ENCODE measurements at places on chromosomes 6 and 20. TPM values are rescaled to one million over a fixed set of nuclear protein-coding genes. Genes with fewer than 3 reads are reported as not detected.

GRCh38 chr6:17923401-17923863, 64.0 kb downstream of the KIF13A start:
- DNase-seq: peak; percentile 83

- no peak for DNase-seq
These were observed 23.5 kb upstream of the RNF24 start for GRCh38 chr20:4038676-4039370.

- DNase-seq: no peak
These were observed 7.0 kb downstream of the MUC21 start for GRCh38 chr6:30990422-30991086.

DNA sequence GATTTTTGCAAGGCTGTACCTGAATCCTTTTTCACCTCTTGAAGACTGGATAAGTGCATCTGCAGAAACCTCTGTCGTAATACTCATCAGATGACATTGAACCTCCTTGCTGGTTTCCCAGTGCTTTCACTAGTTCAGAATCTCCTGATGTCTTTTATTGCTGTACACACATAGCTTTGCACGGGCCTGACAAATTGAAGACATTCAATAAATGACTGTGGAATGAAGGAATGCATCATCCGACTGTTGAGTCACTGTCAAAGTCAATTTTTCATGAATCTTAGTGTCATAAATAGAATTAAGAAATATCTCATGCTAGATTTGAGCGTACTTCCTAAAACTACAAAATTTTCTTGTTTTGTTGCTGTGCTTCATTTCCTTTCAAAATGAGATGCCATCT, 598.2 kb upstream of the MAP3K7 start:
- DNase-seq: peak; percentile 5

- DNase-seq: peak; percentile 23
These were observed 334.8 kb downstream of the NRN1 start for GRCh38 chr6:5671601-5672559.

- peak; percentile 86 for DNase-seq
These were observed 3.0 kb downstream of the THBS2 start for GRCh38 chr6:169250660-169251059.

DNA sequence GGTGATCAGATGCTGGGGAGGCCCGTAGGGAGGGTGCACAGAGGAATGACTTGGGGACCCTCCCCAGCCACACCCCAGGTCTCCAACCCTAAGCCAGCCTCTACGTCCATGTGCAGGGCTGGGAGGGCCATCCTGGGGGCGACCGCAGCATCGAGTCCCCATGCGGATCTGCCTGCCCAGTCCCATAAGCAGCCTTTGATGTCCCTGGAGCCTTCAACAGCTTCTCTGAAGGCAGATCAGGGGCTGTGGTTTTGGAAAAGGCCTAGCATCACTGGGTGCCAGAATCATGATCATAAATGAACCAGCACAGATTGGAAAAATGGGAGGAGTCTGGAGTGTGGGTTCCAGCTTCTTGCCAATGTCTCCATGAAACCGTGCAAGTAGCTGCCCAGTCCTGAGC, 22.9 kb downstream of the TOX2 start:
- peak; percentile 68 for DNase-seq

DNA sequence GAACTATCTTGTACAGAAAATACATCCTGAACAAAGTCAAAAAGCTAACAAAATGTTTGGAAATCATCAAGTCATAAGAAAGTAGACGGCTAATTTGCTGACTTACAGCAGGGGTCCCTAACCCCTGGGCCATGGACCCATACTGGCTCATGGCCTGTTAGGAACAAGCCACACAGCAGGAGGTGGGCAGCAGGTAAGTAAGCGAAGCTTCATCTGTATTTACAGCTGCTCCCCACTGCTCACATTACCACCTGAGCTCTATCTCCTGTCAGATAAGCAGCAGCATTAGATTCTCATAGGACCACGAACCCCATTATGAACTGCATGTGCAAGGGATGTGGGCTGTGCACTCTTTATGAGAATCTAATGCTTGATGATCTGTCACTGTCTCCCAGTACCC, 115.5 kb downstream of the CDK19 start:
- DNase-seq: no peak

- DNase-seq: no peak
These were observed 15.1 kb upstream of the MCM3 start for GRCh38 chr6:52299653-52300052.

DNA sequence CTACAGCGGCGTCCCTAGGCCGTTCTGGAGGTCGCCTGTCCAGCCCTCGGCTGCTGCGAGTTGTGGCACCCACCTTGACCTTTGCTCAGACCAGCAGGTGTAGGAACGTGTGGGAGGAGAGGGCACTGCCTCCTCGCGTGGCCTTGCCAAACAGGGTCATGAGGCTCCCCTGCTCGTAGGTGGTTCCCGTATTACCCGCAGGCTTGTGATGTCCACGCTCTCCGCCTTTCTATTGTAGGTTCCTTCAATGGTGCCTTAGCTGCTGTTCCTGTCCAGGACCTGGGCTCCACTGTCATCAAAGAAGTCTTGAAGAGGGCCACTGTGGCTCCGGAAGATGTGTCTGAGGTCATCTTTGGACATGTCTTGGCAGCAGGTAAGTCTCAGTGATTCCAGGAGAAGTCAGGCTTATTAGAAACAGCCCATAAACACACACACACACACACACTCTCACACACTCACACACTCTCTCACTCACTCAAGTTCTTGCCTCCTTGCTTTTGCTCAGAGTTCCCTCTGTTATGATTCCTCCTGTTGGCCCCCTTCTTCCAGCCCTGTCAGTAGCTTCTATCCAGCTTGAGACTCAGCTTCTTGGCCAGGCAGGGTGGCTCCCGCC, 942 bp downstream of the ACAT2 start:
- DNase-seq: peak; percentile 3

DNA sequence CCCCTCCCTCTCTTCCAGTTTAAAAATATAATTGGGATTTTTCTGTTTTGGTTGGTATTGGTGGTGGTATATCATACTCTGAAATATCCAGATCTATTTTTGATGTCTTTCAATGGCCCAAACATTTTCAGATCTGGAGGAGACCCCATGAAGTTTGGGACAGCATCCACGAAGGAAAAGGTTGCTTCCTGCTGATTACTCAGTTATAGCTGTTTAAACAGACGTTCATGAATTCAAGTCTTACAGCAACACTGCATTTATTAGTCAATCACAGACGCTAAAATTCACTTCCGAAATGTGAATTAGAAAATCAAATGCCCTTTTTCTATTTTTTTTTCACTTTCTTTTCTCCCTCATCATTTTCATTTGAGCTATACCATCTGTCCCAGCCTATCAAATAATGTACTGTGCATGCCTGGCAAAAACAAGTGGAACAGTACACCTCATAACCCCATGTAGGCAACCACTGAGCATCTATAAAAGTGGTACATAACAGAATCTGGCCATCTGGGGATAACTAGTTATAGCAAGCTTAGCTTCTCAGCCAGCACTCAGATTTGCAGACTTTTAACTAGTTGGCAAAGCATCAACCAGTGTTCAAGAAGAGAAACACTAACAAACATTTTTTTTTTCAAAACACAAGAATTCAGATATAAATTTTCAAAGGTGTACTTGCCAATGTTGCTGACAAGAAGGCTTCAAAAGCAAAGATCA, 124.5 kb downstream of the HIVEP2 start:
- DNase-seq: no peak

DNA sequence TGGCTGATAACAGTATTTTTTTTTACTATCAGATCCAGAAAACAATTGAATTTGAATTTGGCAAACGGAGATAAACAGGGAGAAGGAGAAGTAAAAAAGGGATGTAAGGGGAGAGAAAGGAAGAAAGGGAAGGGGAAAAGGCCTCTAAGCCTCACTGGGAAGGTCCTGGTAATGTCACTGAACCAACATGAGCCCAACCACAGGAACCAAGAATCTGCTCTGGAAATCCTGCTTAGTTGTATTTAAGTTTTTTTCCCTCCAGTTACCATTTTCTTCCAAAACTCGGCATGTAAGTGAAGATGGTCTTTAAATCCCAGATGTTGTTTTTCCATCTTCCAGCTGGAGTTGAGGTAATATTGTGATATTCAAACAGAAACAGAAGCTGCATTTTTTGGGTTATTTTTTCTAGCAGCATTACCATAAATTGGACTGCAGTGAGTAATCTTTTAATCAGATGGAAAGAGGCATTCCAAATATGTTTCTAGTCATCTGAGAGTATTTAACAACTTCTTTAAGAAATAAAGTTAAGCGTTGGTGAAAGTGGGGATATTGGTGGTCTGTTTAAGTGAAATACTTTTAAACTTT, 91.1 kb downstream of the TXNDC5 start:
- no peak for DNase-seq

DNA sequence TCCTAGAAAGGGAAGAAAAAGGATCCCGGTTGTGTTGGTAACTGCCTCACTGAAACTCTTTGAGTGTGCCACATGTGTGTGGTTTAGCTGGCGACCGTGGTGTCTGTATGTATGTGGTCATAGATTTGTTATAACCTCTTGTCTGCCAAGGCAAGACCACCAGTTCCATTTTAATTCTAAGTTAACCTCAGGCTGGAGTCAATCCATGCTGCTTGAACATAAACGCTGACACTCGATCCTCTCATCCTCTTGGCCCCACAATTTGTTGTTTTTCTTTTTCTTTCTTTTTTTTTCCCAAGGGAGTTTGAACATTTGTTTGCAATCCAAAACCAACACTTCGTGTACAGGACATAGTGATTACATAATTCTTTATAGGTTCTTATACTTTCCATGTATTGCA, 318.9 kb upstream of the JAG1 start:
- DNase-seq: peak; percentile 53

DNA sequence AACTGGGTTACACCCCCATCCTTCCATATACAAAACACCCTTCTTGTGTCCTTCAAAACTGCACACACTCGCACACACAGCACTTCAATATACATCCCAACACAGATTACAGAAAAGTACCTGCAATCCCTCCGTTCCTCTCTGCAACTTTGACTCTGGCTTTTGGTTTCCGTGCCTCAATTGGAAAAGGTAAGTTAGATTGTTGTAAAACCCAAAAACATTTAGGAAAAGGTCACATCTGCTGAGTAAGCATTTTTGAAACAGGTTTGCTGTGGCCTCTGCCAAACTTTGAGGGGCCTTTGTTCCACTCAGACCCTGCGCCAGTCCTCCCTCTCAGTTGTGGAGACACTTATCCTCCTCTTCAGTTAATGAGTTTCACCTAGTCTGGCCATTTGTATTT, 4.2 kb downstream of the NKX2-4 start:
- DNase-seq: no peak

DNA sequence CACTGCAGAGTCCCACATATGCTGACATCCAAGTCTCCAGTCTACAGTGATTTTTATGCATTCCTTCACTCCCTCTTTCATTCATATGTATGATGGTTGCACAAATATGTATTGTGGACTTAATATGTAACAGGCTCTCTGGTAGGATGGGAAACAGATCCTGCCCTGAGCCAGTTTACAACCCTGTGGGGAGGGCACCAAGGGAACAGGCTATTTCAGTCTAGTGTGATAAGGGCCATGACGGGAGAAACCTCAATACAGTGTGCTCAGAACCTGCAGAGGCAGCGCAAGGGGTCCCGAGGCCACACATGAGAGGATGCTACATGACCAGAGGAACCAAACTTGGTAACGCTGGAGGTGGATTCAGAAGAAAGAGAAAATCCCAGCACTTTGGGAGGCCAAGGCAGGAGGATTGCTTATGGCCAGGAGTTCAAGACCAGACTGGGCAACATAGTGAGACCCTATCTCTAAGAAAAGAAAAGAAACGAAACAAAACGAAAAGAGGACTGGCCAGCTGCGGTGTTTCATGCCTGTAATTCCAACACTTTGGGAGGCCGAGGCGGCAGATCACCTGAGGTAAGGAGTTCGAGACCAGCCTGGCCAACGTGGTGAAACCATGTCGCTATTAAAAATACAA, 249.8 kb upstream of the JARID2 start:
- no peak for DNase-seq

- no peak for DNase-seq
These were observed 350.7 kb upstream of the SASH1 start for GRCh38 chr6:147991961-147992360.

- DNase-seq: no peak
These were observed 243.1 kb downstream of the NFATC2 start for GRCh38 chr20:51299413-51299812.

The SLC17A3 gene
- total RNA-seq: not detected

The PHACTR3 gene
- total RNA-seq: not detected

The TMEM181 gene
- 36.0 TPM for total RNA-seq

The MRPL18 gene
- 82.7 TPM for total RNA-seq
